ENCODE measurements at places on chromosomes 16 and 17. TPM values are rescaled to one million over a fixed set of nuclear protein-coding genes. Genes with fewer than 3 reads are reported as not detected.

CDH1 gene
- total RNA-seq = under 0.01 TPM

USP43 gene
- total RNA-seq = 1.7 TPM

- no peak for DNase-seq
Measured at GRCh38 chr16:87230571-87230970, 86.6 kb downstream of the C16orf95 start.

ZDHHC1 gene
- total RNA-seq = 3.0 TPM

DNA sequence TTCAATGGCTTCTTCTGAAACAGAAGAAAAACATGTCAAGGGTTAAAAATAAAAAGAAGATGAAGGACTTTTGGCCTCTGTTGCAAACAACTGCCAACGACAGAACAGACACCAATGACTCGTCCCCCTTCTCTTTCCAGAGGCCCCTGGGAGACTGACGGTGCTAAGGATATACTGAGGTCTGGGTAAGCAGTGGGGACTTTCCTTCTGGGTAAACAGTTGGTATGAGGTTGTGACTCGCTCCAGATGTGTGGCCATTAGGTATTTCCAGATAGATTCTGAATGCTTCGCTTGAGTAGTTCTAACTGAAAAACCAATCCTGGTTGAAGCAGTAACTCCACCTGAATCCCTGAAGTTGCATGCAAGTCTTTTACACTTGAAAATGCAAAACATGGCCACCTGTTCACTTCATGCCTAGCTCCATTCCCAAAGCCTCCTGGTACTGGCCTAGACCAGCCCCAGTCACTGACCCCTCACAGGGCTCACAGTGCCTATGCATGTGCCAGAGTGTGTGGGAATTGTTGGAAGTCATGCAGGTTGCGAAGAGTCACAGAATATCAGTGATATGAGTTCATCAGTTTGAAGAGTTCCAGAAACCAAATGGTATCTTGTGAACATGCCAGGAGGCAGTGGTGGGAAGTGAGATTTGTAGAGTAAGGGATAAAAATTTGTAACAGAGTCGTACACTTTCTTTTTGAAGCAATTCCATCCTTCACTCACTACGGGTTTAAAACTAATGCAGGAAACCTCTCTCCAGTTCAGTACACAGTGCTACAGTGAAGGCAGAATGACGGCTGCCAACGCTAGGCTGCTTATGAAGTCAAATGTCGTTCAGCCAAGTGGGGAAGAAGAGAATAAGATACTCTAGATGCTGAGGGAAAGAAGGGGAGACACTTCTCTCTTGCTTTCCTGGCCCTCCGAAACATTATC, 217.8 kb downstream of the ZFHX3 start:
- DNase-seq = no peak

DNAI2 gene
- not detected for total RNA-seq

- DNase-seq = no peak
Measured at GRCh38 chr16:8861563-8862308, 7.1 kb downstream of the CARHSP1 start.

PPY gene
- not detected for total RNA-seq

- no peak for DNase-seq
Measured at GRCh38 chr17:21573961-21574610, 118.2 kb upstream of the KCNJ18 start.

Measured in Daoy (cell line).